ENCODE measurements at places on chromosomes 5 and 9.

DNA sequence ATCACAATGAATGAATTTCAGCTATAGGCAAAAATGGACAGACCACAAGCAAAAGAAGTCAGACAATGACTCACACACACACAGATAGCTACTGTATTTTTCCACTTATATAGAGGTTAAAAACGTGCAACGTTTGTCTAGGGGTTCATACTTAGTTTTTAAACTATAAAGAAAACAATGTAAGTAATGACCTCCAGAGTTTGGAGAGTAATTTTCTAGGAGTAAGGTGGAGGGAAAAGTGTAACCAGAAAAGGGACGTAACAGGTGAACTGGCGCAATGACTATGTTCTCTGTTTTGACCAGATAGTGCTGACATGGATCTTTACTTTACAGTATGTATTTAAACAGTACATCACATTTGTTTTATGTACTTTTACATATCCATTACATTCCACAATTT lies 51.1 kb downstream of the FNIP1 start:
- DNase-seq: no peak

- no peak for DNase-seq
Observed at GRCh38 chr5:111068213-111068612, 3.3 kb upstream of the TSLP start.

DNA sequence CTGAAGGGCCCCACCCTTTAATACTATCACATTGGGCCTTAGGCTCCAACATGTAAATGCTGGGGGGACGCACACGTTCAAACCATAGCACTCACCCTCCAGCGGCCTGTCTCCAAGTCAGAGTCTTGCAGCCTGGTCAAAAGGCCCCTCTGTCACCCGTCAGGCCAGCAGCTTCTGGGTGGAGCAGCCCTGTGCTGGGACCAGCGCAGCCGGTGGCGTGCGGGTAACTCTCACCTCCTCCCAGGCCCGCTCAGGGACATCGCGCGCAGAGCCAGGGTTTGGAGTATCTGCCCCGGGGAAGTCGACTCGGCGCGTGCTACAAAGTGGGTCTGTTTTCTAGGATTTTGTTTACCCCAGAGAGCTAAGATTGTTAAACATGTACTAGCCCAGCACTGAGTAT lies 93.0 kb upstream of the COL5A1 start:
- DNase-seq: no peak

DNA sequence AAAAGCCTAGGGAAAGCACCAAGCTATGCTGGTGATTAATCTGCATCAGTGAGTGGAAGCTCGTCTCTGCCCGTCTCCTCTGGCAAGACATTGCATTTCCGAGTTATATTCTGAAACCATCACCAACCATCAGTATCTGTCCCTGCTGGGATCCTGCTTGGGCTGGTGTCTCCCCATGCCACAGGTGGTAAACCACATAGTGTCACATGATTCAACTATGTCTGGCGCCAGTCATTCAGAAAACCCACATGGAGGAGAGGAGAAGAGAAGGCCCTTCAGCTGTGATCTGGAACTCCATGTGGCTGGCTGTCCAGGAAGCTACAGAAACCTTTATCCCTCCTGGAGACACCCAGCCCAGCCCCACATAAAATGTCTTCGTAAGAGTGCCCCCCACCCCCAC lies 4.8 kb downstream of the IL9 start:
- DNase-seq: no peak

Measured in effector memory CD4-positive, alpha-beta T cell (primary cell).